Caki2 (cell line): ENCODE measurements at places on chromosomes 2 and 18. TPM values are rescaled to one million over a fixed set of nuclear protein-coding genes. Genes with fewer than 3 reads are reported as not detected.

The ABCG5 gene
- 0.14 TPM in 1 of 2 replicates, not detected in the other for total RNA-seq

The USP40 gene
- 12.2 and 23.4 TPM in 2 replicates for total RNA-seq

DNA sequence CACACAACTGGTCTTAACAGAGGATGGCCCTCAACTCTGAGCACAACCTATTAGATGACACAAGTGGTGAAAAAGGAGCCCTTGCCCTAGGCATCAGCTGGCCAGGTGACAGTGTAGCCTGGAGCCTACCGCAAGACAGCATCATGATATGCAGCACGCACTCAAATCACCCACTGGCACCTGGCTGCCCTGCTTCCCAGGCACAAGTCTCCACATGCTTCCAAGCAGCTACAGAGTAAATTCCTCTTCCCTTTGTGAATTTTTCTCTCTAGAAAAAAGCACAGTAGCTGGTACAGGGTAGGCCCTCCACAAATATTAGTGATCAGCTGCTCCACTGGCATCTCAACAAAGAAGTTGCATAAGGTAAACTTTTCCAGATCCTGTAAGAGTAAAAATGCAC is 6.0 kb downstream of the FBXO15 start:
- DNase-seq = no peak

GRCh38 chr2:159251296-159252173 is 35.0 kb downstream of the WDSUB1 start:
- no peak for DNase-seq

- DNase-seq = no peak
Measured at GRCh38 chr2:239326831-239327535, 73.8 kb downstream of the HDAC4 start.
